Islet precursor cell (in vitro differentiated cells): ENCODE measurements at places on chromosomes 11 and 22.

- DNase-seq = peak; percentile 56
These were observed 40.8 kb upstream of the ACCSL start for GRCh38 chr11:44006917-44007361.

- DNase-seq = no peak
These were observed 85.2 kb downstream of the GALNT18 start for GRCh38 chr11:11536650-11537049.

GRCh38 chr11:28636033-28636432 is 527.8 kb downstream of the METTL15 start:
- no peak for DNase-seq

DNA sequence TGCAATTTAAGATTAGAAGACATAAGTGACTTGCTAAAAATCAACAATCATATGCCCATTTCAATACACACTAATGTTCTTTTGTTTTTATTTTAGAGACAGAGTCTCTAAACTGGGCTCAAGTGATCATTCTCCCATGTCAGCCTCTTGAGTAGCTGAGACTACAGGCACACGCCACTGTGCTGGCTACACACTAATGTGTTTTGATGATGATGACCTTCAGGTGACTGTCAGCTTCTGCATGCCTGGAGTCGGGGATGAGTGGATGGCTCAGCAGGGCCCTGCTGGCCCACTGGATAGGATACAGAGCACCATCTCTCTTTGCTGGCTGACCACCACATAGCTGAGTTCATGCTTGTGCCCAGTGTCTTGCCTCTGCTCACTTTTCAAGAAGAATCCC is 27.0 kb upstream of the POU2AF1 start:
- no peak for DNase-seq

GRCh38 chr11:119367661-119368120 is 13.8 kb downstream of the USP2 start:
- no peak for DNase-seq

GRCh38 chr11:103920449-103920848 is 116.0 kb upstream of the DDI1 start:
- DNase-seq = no peak

DNA sequence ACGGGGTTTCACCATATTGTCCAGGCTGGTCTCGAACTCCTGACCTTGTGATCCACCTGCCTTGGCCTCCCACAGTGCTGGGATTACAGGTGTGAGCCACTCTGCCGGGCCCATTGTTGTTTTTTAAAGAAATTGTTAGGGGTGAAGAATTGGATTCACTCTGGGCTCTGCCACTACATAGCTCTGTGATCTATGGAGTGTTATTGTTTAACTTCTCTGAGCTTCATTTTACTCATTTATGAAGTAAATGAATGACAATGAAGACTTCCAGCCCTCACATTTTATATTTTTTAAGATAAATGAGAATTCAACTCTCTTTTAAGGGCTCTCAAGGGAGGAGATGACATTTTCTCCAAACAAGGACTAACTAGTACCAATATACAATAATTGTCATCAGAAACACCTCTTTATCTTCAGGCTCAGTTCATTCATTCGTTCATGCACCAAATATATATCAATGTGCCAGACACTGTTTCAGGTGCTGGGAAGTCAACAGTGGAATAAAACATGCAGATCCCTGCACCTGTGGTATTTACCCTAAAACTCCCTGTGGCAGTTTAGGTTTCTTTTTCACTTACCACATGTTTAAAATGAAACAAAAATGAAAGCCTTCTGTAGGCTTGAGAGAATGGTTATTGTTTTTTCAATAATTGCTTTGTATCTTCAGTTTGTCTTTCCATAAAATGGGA is 23.5 kb upstream of the GRAMD1B start:
- DNase-seq = no peak

DNA sequence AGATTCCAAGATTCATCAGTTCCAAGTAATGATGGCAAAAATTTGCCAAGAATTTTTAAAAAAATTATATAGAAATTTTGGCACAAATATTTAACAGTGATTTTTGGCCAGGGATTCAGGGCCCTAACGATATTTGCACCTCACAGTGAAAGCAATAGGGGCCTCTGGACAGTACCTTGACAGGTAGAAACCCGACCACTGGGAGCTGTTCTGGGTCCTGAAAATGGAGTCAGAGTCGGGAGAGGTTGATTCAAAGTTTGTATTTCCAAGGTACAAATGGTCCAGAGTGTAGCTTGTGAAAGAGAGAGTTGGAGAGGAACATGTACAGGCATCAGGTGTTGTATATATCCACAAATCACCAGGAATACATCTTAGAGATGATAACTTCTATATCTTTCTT is 41.6 kb downstream of the MRGPRX2 start:
- peak; percentile 79 for DNase-seq

GRCh38 chr11:428295-428694 is 13.5 kb upstream of the SIGIRR start:
- DNase-seq = no peak

DNA sequence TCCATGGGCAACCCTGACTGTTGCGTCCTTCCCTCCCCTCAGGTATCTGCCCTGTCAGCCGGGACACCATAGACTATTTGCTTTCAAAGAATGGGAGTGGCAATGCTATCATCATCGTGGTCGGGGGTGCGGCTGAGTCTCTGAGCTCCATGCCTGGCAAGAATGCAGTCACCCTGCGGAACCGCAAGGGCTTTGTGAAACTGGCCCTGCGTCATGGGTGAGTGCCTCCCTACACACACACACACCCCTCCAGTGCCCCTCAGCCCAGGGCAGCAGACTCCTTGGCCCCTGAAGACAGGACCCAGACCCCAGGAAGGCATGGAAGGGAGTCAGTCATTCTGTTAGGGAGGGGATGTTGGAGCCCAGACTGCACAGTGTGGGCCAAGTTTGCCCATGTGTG is 17.9 kb upstream of the UVRAG start:
- DNase-seq = no peak

DNA sequence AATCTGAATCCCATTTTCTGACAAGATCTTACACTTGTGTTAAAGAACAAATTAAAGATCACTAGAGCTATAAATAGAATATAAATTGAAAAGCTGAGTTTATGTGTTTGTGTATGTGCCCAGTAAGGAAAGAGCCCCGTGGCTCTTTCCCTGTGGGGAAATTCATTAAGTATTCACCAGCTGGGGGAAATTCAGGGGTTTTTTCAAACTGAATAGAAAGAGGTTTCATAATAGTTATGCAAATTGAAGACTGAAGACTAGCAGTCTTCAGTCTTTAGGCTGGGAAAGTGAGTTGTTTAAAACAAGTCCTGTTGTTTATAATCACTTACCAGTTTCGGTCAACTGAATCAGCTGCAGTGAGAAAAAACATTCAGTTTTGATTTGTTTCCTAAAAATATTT is 11.3 kb upstream of the MS4A7 start:
- DNase-seq = no peak

- no peak for DNase-seq
These were observed 7.1 kb downstream of the PHLDB1 start for GRCh38 chr11:118614511-118614910.

GRCh38 chr11:3130269-3131071 is 34.6 kb downstream of the OSBPL5 start:
- DNase-seq = peak; percentile 53

- DNase-seq = no peak
These were observed 861.2 kb downstream of the OPCML start for GRCh38 chr11:132670921-132671675.

DNA sequence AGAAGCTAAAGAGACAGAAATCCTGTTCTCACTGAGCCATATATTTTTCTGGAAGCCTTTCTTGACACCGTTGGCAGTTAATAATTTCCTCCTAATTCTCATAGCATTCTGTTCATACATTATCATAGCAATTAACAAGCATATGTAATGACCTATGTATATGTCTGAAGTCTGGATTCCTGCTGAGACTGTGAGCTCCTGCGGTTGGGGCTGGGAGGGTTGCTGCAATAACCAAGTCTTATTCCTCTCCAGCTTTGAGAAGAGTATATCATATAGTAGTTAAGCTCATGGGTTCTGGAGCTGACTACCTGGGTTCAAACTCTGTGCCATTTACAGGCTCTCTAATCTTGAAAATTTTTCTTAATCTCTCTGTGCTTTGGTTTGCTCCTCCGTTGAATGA is 175.2 kb downstream of the MAML2 start:
- no peak for DNase-seq

DNA sequence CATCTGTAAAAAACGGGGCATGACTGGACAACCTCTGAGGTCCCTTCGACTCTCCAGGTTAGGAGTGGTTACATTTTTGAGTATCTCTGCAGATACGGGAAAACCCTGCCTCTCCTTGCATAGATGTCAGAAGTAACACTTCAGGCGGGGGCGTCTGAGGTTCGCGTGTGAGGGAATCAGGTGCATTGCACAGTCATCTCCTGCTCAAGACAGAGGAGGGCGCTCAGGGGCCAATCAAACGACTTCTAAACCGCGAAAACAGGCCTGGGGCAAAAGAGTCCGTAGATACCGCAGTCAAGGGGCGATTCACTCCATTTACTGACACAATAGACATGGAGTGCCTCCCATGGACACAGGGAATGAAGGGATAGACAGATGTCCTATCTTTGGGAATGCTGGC is 31.7 kb downstream of the KIRREL3 start:
- peak; percentile 78 for DNase-seq

- peak; percentile 78 for DNase-seq
These were observed 89.7 kb downstream of the RRM1 start for GRCh38 chr11:4184163-4184916.

DNA sequence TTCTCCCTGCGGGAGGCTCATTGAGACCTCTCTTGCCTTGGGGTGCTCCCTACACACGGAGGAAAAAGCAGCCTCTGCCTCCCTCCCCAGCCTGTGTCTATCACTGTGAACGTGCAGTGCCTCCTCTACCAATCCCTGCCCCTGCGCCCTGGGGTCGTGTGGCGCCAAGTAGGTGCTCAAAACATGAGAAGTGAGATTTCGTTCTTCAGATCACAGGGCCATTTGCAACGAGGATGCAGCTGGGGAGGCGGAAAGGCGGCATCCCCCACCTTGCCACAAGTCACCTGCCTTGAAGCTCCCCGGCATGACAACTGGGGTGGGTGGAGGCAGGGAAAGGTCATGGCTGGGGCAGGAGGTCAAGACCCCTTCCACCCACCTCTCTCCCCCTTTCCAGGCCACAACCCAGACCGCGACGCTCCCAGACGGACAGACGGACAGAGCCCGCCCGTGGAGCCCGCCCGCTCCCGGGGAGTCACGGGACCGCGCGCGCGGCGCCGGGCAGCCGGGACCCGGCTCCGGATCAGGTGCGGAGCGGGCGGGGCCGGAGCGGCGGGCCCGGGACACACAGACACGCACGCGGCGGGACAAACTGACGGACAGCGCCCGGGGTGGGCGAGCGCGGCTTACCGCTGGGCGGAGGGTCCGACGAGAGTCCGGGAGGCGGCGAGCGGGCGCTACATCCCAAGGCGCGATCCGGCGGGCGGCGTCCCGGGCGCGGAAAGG is 485 bp downstream of the KCNJ4 start:
- no peak for DNase-seq

DNA sequence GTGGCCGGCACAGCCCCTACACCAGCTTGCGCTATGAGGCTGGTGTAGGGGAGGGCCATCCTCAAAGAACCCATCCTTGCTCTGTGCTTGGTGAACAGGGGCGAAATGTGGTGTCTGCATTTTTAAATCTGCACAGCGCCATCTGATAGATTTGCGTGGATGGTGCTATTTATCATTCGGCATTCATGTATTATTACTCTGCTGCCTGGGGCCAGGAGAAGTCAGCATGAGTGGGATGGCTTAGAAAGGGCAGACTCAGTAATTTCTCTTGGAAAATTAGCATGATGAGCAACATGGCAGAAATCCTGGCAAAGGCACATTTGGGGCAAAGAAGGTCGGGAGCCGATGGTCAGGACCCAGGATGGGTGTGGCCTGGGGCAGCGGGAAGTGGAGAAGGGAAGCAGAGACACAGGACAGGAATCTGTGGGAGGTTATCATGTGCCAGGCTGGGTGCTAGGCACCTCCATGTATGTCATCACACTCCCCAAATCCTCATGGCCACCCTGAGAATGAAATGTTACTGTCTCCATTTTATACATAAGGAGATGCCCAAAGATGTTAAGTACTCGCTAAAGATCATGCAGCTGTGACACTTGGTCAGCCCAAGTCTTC is 149.0 kb downstream of the CEP164 start:
- DNase-seq = no peak

DNA sequence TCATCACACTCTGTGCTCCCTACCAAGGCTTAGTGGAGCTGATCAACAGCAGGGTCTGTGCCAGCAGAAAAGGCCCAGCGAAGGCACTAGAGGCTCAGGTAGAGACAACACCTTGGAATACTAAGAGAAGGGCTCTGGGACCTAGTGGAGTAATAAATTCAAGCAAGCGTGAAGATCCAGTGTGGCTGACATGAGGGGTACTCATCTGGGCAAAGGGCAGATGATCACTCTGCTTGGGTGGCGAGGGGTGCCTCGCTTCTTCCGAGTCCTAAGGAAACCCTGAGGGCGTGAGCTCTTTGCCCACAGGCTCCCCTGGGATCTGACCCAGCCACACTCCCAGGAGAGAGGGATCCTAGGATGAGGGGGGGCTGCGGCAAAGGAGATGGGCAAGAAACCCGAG is 3.5 kb upstream of the TPBGL start:
- peak; percentile 43 for DNase-seq
